ENCODE measurements at places on chromosomes 3 and 15. TPM values are rescaled to one million over a fixed set of nuclear protein-coding genes. Genes with fewer than 3 reads are reported as not detected.

DNA sequence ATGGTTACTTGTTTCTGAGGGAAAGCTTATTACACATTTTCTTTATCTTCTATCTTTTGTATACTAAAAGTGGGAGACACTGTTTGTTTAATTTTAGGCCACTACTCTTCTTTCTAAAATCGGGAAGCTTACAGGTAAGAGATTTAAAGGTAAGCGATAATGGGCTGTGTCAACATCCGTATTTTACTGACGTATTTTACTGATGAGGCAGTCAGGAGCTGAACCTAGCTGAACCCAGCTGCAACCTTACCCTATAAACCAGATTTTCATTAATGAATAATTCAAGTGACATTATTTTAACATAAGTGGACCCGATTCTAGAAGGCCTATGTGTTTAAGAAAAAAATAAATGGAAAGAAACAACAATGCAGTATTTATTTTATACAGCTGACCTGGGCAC, 13.1 kb downstream of the PSMD6 start:
- no peak for DNase-seq

GRCh38 chr3:88031642-88032077, 27.1 kb downstream of the CGGBP1 start:
- no peak for DNase-seq

GRCh38 chr3:131393868-131394267, 12.3 kb downstream of the NUDT16 start:
- DNase-seq = no peak

DNA sequence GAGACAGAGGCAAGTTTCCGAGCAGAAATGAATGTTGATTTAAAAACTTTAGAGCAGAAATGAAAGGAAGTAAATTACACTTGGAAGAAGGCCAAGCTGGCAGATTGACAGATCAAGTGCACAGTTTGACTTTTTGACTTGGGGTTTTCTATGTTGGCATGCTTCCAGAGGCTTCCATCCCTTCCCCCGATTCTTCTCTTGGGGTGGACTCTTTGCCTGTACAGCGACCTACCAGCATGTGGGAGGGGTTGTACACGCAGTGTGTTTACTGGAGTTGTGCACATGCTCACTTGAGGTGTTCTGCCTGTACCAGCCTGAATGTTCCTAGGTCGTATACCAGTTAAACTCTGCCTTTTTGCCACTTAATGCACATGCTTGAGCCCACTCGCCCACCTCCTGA, 701.5 kb upstream of the GBE1 start:
- no peak for DNase-seq

GRCh38 chr15:68204361-68204760, 771 bp downstream of the CALML4 start:
- DNase-seq = no peak

DNA sequence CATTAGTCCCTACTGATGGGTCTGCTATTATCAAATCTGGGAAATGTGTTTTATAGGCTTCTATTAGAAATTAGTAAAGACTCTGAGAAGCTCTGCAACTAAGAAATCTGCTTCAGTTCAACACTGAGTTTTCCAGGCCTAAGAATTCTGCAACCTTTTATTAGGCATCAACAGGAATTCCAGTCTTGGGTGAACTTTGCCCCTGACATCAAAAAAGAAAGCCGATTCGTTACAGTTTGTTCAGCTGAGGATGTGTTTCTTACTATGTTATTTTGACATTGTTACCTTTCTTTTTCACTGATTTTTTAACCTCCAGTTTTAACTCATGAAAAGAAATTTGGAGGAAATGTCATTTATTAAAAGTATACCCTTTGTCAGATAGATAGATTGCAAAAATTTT, 131.5 kb upstream of the KCNH8 start:
- DNase-seq = no peak

GRCh38 chr15:54082836-54083492, 104.7 kb downstream of the UNC13C start:
- DNase-seq = no peak

DNA sequence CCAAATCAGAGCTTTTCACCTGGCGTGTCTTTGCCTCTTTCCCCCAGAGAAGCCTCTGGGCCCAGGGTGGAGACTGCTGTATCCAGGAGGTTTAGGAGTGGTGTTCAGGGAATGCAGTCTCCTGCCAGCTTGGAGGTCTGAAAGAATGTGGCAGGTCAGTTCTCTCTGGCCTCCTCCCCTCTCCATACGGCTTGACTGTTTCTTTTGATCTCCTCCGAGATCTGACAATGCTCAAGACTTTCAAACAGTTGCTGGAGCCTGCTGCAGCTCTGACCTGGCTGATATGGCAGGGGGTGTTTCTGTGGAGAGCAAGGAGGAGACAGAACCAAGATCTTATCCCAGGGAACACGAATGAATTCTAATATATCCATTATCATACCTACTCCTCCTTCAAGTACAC, 24.7 kb upstream of the TM4SF4 start:
- DNase-seq = no peak

DNA sequence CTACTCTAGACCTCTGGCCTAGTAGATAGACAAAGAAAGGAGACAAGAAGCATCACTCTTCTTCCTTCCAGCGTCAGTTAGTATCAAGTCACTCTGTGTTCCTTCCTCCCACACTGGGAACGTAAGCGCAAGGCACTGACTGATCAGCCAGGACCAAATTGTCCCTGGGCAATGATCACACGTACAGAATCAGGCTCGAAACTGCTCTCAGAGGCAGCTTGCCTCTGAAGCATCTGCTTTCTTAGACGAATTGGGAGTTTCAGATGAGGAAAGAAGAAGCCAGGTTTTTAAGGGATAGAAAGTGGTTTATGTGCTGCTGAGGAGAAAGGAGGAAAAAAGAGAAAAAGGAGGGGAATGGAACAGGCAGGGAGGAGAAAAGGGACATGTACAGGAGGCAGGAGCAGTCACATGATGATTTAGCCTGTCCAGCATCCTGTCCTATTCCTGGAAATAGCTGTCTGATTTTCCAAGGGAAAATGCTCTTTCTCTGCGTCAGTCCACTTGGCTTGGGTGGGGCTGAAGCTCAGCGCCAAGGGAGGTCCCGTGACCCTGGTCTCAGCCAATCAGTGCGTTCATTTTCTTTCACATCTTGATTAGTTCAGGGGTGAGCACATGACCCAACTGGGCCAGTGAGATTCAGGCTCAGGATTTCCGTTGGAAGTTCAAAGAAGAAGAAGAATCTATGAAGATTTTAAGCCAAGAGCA, 102.0 kb upstream of the PRICKLE2 start:
- no peak for DNase-seq

- peak; percentile 8 for DNase-seq
Measured at GRCh38 chr3:47612178-47612577, 33.5 kb upstream of the CSPG5 start.

- no peak for DNase-seq
Measured at GRCh38 chr3:47412842-47413520, 32.2 kb downstream of the PTPN23 start.

DNA sequence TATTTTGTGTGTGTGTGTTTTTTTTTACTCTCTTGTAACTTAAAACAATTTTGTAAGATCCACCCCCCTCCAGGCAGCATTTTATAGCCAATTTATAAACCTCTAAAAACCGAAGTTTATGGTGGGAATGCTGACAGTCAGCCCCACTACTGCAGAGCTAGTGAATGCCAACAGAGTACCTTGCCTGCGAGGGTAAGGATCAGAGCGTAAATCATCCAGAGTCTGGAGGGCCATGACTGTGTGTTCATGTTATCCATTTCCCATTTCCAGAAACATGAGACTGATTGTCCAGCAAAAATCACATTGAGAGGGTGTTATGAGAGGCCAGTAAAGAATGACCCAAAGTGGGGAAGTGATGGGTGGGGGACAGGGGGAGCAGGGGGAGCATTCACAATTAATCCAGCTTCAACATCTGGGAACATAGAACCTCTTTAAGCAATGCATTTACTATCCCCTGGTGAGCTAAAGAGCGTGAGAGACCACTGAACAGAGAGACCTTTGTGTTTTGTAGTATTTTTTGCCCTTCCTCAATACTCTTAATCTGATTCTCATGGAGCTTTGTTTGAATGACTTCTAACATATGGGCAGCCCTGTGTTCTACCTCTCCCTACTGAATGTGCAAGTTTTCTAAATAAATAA, 464.5 kb downstream of the RBMS3 start:
- DNase-seq = no peak

GRCh38 chr3:172145031-172145686, 105.8 kb downstream of the FNDC3B start:
- no peak for DNase-seq

The CDHR4 gene
- polyA plus RNA-seq = 1.1 TPM

The LRRC31 gene
- not detected for polyA plus RNA-seq

The C15orf62 gene
- 0.05 TPM for polyA plus RNA-seq

The CLDN18 gene
- not detected for polyA plus RNA-seq

The TM4SF18 gene
- 51.3 TPM for polyA plus RNA-seq

The ACP3 gene
- 0.21 TPM for polyA plus RNA-seq
